Forelimb muscle (tissue), 1 donor: ENCODE measurements at places on chromosomes 12 and 14. TPM values are rescaled to one million over a fixed set of nuclear protein-coding genes. Genes with fewer than 3 reads are reported as not detected.

DNA sequence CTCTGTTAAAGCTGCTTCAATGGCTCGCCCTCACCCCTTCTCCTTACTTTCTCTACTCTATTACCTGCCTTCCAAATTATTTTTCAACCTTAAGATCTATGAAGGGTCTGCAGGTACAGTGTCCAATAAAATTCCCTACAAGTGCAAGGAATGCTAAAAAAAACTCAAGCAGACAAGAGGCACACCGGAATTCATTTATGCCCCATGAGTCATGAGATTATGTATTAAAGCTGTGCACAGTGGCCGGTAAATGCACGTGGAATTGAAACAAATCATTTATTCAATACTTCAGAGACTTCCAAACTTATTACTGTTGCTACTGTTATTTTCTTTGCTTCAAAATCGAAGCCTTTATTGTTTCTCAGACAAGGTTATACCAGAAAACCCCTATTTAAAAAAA is 68.4 kb downstream of the ST8SIA1 start:
- DNase-seq = no peak

- peak; percentile 31 for DNase-seq
These were observed 185.7 kb downstream of the PRKD1 start for GRCh38 chr14:29741909-29742401.

GRCh38 chr12:11693601-11694000 is 44.1 kb downstream of the ETV6 start:
- no peak for DNase-seq

The RPGRIP1 gene
- polyA plus RNA-seq = 0.82 TPM

The ZNF410 gene
- 33.1 TPM for polyA plus RNA-seq

The IL23A gene
- polyA plus RNA-seq = 0.34 TPM

The NFKBIA gene
- 41.0 TPM for polyA plus RNA-seq

The PLXNC1 gene
- 16.7 TPM for polyA plus RNA-seq

- DNase-seq = no peak
These were observed 17.0 kb downstream of the PPP1R1A start for GRCh38 chr12:54571193-54572188.

- DNase-seq = no peak
These were observed 34.1 kb downstream of the CNTN1 start for GRCh38 chr12:40726366-40726765.

The NRXN3 gene
- 0.58 TPM for polyA plus RNA-seq

The TGFB3 gene
- 104 TPM for polyA plus RNA-seq

- no peak for DNase-seq
These were observed 5.2 kb upstream of the HSP90B1 start for GRCh38 chr12:103924761-103925641.
